Aorta (tissue), 5 donors: ENCODE measurements at places on chromosomes 4 and X. TPM values are rescaled to one million over a fixed set of nuclear protein-coding genes. Genes with fewer than 3 reads are reported as not detected.
A peak's percentile ranks its signal among the peaks of the same experiment; 100 is the strongest.

- H3K27ac ChIP-seq, result no peak overlapping the region
- H3K27me3 ChIP-seq, result no peaks in the 10 kb centered on the region
- no peak for DNase-seq
- H3K4me1 ChIP-seq, result no peaks in the 10 kb centered on the region
Measured at GRCh38 chrX:86348669-86349068, 200.4 kb downstream of the DACH2 start.

DNA sequence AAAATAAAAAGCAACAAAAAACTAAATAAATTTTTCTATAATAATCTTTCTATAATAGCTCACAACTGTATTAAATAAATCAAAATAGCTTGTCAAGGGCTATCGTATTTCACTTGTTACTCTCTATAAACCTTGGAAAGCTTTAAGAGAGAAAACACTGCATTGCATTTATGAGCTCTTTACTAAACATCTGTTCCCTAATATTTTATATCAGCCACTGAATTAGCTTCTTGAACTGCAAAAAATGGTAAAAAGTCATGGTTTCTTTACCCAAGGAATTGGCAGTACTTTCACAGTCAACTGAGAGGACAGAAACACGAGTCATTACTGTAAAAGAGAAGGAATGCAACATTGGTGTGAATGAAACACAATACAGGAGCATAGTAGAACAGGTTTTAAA is 671.2 kb downstream of the PCDH18 start:
- H3K27ac ChIP-seq, result no peak overlapping the region
- DNase-seq, result no peak
- no peaks in the 10 kb centered on the region for H3K36me3 ChIP-seq
- no peak overlapping the region for H3K4me3 ChIP-seq
- no peaks in the 10 kb centered on the region for H3K27me3 ChIP-seq
- H3K4me1 ChIP-seq, result no peaks in the 10 kb centered on the region

- no peak overlapping the region for H3K4me3 ChIP-seq
- H3K4me1 ChIP-seq, result peaks cover 6% of the 10 kb centered on the region
- H3K27me3 ChIP-seq, result no peaks in the 10 kb centered on the region
Measured at GRCh38 chr4:106312997-106313522, 2.9 kb downstream of the TBCK start.

GRCh38 chr4:184335520-184335919 is 117.8 kb upstream of the ENPP6 start:
- no peaks in the 10 kb centered on the region for H3K4me1 ChIP-seq
- H3K27me3 ChIP-seq, result no peaks in the 10 kb centered on the region
- DNase-seq, result no peak
- no peak overlapping the region for H3K4me3 ChIP-seq

- H3K27me3 ChIP-seq, result no peaks in the 10 kb centered on the region
- H3K4me3 ChIP-seq, result no peak overlapping the region
Measured at GRCh38 chr4:84089652-84090437, 409.2 kb downstream of the NKX6-1 start.

GRCh38 chrX:9942086-9942485 is 25.1 kb upstream of the CLDN34 start:
- no peaks in the 10 kb centered on the region for H3K27me3 ChIP-seq
- H3K4me3 ChIP-seq, result no peak overlapping the region
- no peaks in the 10 kb centered on the region for H3K36me3 ChIP-seq
- no peak overlapping the region for H3K27ac ChIP-seq
- no peak for DNase-seq

DNA sequence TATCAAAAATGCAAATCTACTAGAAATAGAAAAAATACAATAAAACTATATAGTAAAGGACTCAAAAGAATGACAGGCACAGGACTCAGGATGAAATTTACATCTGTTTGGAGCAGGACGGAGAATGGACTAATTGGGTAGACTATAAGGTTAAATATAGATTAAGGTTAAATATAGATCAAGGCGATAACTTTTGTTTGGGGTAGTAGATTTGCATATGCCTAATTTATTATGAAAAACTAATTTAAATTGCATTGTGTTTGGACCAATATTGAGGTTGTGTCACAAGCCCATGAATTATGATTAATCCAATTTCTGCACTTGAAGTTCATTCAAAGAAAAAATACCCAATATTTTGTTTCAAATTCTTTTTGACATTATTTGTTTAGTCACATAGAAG is 31.0 kb downstream of the MTHFD2L start:
- no peak overlapping the region for H3K27ac ChIP-seq
- no peaks in the 10 kb centered on the region for H3K4me1 ChIP-seq
- H3K36me3 ChIP-seq, result no peaks in the 10 kb centered on the region
- no peaks in the 10 kb centered on the region for H3K27me3 ChIP-seq

- H3K4me3 ChIP-seq, result no peak overlapping the region
- no peaks in the 10 kb centered on the region for H3K36me3 ChIP-seq
- H3K27ac ChIP-seq, result no peak overlapping the region
- H3K4me1 ChIP-seq, result no peaks in the 10 kb centered on the region
- DNase-seq, result no peak
- no peaks in the 10 kb centered on the region for H3K27me3 ChIP-seq
Measured at GRCh38 chr4:40306226-40306625, 28.9 kb upstream of the CHRNA9 start.

DNA sequence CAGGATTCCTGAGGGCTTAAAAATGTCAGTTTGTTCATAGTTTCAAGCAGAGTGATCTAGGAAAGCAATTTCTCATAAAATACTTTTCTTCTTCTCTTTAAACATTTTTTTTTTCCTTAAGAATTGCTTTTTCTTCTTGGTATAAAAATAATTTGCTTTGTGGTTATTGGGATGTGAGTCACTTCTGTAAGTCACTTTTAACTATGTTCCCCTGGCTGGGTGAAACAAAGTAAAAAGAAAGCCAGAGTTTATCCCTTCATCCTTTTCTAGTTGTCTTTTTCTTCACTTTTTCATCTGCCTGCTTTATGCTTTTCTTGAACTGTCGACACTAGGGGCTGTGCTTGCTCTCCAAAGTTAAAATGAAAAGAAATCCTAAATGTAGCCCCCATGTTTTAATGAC is 33.5 kb downstream of the ARSJ start:
- no peaks in the 10 kb centered on the region for H3K27me3 ChIP-seq
- H3K4me3 ChIP-seq, result no peak overlapping the region
- DNase-seq, result no peak
- peak overlapping the region; percentile 4 for H3K27ac ChIP-seq
- peaks cover 3% of the 10 kb centered on the region for H3K4me1 ChIP-seq

GRCh38 chrX:135006187-135006586 is 15.4 kb downstream of the SMIM10 start:
- no peaks in the 10 kb centered on the region for H3K27me3 ChIP-seq
- H3K4me3 ChIP-seq, result no peak overlapping the region
- no peak for DNase-seq
- H3K4me1 ChIP-seq, result no peaks in the 10 kb centered on the region

- no peak overlapping the region for H3K27ac ChIP-seq
- DNase-seq, result no peak
- no peaks in the 10 kb centered on the region for H3K27me3 ChIP-seq
- no peaks in the 10 kb centered on the region for H3K36me3 ChIP-seq
- no peaks in the 10 kb centered on the region for H3K4me1 ChIP-seq
Measured at GRCh38 chrX:68511255-68511654, 12.4 kb downstream of the YIPF6 start.

- DNase-seq, result no peak
- H3K36me3 ChIP-seq, result peaks cover 1% of the 10 kb centered on the region
- no peaks in the 10 kb centered on the region for H3K27me3 ChIP-seq
- H3K4me3 ChIP-seq, result no peak overlapping the region
- no peaks in the 10 kb centered on the region for H3K4me1 ChIP-seq
Measured at GRCh38 chr4:16195209-16195608, 31.1 kb downstream of the TAPT1 start.

NUDT10 gene
- 2.7 TPM for total RNA-seq

SORCS2 gene
- 8.4 TPM for total RNA-seq

ALG13 gene
- 86.0 TPM for total RNA-seq

LRP2BP gene
- 2.8 TPM for total RNA-seq

DNAAF6 gene
- total RNA-seq, result not detected

PNCK gene
- total RNA-seq, result 4.9 TPM

TSPAN6 gene
- total RNA-seq, result 12.2 TPM

RRH gene
- 0.71 TPM for total RNA-seq

SSX4 gene
- total RNA-seq, result not detected

SSX2B gene
- not detected for total RNA-seq

DGAT2L6 gene
- not detected for total RNA-seq
